ENCODE measurements at places on chromosomes 2 and 18.

GRCh38 chr2:165563468-165564225, 94.1 kb downstream of the CSRNP3 start:
- H3K36me3 ChIP-seq, result no peaks in the 10 kb centered on the region
- no peaks in the 10 kb centered on the region for H3K27me3 ChIP-seq
- H3K4me3 ChIP-seq, result no peak overlapping the region
- H3K27ac ChIP-seq, result no peak overlapping the region
- DNase-seq, result no peak
- H3K4me1 ChIP-seq, result no peaks in the 10 kb centered on the region

- H3K4me1 ChIP-seq, result no peaks in the 10 kb centered on the region
- no peaks in the 10 kb centered on the region for H3K36me3 ChIP-seq
- H3K27me3 ChIP-seq, result no peaks in the 10 kb centered on the region
- H3K4me3 ChIP-seq, result no peak overlapping the region
- no peak overlapping the region for H3K27ac ChIP-seq
- no peak for DNase-seq
Measured at GRCh38 chr18:6714010-6714409, 15.5 kb upstream of the ARHGAP28 start.

DNA sequence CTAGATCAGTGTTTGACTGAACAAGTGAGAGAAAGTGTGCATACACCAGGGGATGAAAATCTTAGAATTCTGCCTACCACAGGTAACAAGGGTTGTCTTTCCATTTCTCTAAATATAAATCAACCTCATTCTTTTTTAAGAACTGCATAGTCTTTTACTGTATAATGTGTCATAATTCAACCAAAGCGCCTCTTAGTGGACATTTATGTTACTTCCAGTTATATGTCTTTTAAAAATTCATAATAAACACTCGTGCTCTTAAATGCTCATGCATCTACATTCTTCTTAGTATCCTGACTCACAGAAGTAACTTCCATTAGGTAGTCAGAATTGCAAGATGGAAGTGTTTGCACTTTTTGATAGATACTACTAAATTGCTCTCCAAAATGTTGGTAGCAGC, 76.2 kb downstream of the CHRNA1 start:
- no peaks in the 10 kb centered on the region for H3K36me3 ChIP-seq
- no peak overlapping the region for H3K4me3 ChIP-seq
- H3K27ac ChIP-seq, result no peak overlapping the region
- peak; percentile 79 for DNase-seq

DNA sequence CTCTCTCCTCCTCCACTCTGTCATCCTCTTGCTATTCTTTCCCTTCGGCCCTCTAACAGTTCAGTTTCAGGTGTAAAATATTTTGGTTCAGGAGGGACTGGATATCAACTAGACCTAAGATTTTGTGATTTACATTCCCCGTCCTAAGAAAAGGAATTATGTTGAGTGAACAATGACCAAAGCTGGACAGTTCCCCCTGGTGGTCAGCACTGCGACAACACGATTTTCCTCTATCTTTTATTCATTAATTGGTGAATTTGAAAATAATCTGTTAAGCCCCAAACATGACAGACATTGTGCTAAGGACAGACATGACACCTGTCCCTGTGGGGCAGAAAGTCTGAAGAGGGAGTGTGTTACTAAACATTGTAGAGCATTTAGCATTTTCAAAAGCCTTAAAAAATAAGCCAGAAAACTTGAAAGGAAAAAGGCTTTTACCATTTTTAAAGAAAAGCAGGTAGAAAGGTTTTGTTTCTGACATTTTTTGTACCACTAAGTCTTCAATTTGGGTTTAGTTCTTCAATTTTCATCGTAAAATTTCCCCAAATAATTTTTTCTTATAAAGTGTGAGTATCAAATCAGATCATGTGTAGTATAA, 28.4 kb upstream of the GTF2A1L start:
- H3K27ac ChIP-seq, result no peak overlapping the region
- H3K36me3 ChIP-seq, result no peaks in the 10 kb centered on the region
- no peaks in the 10 kb centered on the region for H3K4me1 ChIP-seq
- no peak overlapping the region for H3K4me3 ChIP-seq
